H1 (cell line): ENCODE measurements at places on chromosomes 13 and 19.

DNA sequence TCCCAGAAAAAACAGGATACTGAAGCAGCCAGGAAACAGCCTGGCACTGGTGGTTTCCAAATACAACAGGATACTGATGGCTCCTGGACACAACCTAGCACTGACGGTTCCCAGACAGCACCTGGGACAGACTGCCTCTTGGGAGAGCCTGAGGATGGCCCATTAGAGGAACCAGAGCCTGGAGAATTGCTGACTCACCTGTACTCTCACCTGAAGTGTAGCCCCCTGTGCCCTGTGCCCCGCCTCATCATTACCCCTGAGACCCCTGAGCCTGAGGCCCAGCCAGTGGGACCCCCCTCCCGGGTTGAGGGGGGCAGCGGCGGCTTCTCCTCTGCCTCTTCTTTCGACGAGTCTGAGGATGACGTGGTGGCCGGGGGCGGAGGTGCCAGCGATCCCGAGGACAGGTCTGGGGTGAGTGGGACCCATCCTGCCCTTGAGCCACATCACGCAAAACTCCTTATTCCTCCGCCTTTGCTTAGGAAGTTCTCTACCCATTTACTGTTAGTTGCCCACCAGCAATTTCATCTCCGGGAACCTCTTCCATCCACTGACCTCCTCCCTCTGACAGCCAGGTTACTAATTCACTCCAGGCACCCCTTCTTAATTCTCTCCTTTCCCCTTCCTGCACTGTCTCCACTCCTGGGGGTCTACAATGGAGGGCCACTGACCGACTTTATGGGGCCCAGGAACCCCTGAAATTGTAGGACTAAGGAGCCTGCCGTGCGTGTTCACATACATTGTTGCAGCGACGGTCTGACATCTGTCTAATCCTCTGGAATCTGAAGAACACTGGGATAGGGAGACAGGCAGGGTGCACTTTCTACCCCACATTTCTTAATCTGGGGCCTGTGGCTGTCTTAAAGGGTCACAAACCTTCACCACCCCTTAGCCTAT, 1.2 kb downstream of the ITPKC start:
- no peak for DNase-seq

- DNase-seq: no peak
Measured at GRCh38 chr13:37485756-37486155, 112.8 kb downstream of the POSTN start.

DNA sequence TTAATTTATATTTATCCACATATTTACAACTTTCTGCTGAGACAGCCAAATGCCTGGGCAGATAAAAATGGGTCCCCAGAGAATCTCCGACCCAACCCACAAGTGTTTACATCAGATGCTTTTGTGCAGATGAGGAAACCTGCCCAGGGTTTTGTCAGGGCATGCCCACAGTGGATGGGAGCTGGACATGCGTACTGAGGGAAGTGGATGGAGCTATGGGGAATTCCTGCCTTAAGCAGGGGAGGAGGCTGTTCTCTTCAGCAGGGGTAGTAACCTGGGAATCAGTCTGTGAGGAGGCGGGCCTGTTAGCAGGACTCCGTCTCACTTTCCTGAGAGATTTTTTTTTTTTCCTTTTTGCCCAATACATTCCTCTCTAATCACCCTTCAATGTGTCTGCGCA, 122.9 kb downstream of the RFC3 start:
- DNase-seq: no peak

DNA sequence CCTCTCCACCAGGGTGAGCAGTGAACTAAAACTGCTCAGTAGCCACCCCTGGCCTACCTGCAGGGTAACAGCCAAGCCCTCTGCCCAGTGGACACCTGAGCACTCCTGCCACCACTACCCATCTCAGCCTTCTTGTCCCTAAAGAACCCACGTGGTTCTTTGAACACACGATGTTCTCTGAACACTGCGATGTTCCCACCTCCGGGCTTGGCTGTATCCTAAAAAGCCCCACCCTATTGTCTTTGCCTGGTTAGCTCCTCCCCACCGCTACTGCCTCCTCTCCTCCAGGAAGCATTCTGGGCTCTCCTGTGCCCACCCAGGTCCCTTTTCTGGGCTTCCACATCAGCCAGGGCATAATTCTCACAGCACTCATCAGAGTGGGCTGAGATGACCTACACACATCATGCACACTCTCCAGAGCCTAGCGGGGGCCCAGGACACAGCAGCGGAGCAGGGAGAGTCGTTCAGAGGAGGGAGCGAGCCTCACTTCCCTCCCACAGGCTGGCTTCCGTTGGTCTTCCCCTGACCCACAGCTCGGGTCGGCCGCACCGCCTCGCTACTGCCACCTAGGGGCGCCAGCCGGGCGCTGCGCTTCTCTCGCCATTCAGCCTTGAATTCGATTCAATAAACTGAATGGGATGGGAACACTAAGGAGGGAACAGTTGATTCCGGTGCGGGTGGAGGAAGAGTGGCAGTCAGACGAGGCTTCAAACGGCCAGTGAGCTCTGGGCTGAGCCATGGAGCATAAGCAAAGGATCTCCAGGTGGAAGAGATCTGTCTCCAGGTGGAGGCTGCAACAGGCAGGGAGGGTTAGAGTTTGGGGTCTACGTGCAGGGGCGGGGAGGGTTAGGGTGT, 3.2 kb downstream of the ELAVL1 start:
- peak; percentile 99 for DNase-seq

DNA sequence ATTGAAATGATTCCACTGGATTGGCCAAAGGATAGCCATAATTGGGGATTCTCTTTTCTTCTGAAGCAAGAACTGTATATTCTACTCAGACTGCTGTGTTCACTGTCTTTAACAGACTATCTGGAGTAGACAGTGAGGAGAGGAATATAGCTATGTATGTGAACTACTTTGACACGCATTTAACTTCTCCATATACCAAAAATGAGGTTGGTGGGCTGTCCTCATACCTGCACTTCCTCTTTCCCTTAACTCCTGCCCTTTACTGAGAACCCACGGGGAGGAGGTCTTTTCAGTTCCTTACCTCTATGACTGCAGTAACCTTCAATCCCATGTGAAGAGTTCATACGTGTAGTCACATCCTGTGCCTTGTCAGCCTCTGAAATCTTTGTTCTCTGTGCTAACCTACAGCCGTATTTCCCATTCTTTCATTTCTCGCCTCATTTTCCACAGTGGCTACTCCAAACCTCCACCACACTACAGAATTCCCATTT, 305.8 kb downstream of the MTUS2 start:
- no peak for DNase-seq

DNA sequence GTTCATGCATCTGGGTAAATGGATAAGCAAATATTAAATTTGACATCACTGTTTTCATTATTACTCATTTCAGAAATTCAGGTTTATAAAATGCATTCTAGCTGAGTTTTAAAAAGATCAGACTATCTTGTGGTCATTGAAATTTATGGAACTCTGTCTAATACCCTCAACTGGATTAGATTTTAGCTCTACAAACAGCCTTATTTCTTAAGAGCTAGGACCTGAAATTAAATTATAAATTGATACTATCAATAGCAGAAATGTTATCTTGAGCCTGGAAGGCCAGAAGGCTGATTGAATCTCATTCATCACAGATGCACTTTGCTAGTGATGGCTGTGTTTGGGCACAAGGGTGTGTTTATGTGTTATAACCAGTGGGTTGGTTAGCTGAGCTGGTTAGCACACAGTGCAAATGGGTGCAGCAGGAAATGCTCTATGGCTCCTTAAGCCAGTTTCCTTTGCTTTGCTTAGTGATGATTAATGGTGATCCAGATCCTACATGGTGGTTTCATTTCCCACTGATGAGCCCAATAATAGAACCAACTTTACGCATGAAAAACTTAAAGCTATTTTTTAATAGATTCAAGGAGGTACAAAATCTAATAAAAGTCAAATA, 310.8 kb upstream of the KLF12 start:
- DNase-seq: no peak

DNA sequence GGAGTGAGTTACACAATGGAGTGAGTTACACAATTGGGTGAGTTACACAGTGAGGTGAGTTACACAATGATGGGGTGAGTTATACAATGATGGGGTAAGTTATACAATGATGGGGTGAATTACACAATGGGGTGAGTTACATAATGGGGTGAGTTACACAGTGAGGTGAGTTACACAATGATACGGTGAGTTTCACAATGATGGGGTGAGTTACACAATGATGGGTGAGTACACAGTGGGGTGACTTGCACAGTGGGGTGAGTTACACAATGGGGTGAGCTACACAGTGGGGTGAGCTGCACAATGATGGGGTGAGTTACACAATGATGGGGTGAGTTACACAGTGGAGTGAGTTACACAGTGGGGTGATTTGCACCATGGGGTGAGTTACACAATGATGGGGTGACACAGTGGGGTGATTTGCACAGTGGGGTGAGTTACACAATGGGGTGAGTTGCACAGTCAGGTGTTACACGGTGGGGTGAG, 52.5 kb upstream of the GAS6 start:
- DNase-seq: no peak

GRCh38 chr13:44437356-44438233, 64.0 kb downstream of the SERP2 start:
- DNase-seq: no peak

GRCh38 chr13:52599037-52599847, 43.0 kb upstream of the HNRNPA1L2 start:
- DNase-seq: no peak

- no peak for DNase-seq
Measured at GRCh38 chr13:47241446-47241845, 344.6 kb upstream of the HTR2A start.

- DNase-seq: no peak
Measured at GRCh38 chr19:47310819-47311218, 1.2 kb downstream of the C5AR1 start.

DNA sequence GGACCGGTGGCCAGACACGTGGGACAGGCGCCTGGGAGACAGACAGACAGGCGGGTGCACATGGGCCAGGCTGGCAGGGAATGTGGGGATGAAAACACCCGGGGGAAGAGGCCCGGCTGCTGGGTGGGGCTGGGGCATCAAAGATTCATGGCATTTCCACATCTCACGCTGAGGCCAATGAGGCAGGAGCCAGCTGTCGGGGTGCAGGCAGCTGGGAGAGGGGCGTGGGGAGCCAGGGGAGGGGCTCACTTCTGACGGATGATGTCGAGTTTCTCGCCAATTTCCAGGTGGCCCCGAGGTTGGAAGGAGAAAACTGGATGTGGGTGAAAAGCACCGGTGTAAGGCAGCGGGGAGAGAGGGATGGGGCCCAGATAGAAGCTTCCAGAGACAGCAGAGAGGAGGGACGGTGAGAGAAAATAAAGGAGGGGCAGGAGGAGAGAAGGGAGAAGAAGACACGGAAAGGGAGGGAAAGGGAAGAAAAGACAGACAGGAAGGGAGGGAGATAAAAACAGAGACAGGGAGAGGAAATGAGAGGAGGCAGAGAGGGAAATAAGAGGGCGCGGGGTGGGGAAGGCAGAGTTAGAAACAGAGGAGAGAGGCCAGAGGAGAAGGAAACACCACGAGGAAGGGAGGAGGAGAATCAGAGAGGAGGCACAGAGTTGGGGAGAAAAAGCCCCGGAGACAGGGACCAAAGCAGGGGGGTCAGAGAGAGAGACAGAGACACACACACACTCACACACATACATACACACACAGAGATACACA, 8.0 kb upstream of the CCER2 start:
- DNase-seq: no peak

DNA sequence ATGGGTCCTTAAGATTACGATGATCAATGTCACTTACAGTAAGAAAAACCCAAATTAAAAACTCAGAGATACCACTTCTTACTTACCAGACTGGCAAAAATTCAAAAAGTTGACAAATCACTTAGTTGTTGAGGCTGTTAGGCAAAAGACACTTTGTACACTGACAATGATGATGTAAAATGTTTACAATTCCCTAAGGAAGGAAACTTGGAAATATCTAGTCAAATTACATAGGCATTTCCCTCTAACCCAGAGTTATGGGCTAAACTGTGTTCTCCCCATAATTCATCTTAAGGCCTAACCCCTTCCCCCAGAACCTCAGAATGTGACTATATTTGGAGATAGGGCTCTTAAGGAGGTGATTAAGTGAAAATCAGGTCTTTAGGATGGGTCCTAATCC, 12.0 kb downstream of the TGDS start:
- DNase-seq: no peak

GRCh38 chr13:71515744-71516038, 351.3 kb downstream of the DACH1 start:
- no peak for DNase-seq

DNA sequence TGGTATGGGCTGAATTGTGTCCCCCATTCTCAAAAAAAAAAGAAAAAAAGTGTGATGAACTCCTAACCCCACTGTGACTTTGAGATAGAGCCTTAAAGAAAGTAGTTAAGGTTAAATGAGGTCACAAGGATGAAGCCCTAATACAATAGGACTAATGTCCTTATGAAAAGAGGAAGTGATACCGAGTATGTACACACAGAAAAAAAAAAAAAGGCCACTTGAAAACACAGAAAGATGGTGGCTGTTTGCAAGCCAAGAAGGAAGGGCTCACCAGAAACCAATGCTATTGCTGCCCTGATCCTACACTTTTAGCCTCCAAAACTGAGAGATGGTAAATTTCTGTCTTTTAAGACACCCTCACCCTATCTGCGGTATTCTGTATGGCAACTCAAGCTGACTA, 955.6 kb downstream of the PCDH17 start:
- no peak for DNase-seq

- peak; percentile 49 for DNase-seq
Measured at GRCh38 chr13:71979616-71980015, 112.6 kb upstream of the DACH1 start.

GRCh38 chr13:38703255-38703654, 16.4 kb downstream of the FREM2 start:
- no peak for DNase-seq

DNA sequence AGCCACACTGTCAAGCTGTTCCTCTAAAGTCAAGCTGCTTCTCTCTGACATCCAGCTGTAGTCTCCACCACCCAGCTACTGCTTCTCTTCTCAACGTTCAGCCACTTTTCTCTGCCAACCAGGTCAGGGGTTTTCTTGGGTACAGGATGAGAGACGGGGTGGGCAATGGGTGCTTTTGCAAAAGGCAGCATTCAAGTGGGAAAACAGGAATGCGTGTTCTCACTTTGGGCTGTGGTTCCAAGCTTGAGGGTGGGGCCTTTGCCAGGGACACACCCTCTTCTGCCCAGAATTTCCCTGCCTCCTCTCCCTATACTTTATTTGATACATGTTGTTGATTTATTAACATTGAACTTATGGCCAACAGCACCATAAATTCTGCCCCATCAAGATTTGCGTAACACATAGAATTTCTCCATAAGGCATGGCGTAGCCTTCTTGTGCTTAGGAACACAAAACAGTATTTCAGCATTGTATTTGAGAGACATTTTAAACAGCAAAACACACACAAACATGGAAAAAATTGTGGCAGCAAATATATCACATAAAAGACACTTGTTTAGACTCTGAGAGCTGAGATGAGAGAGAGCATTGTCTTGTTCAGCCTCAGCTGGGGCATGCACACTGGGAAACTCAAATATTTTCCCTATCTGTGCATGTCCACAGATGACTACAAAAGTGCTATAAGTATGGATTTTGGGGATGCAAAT, 392.8 kb downstream of the SLITRK6 start:
- no peak for DNase-seq

DNA sequence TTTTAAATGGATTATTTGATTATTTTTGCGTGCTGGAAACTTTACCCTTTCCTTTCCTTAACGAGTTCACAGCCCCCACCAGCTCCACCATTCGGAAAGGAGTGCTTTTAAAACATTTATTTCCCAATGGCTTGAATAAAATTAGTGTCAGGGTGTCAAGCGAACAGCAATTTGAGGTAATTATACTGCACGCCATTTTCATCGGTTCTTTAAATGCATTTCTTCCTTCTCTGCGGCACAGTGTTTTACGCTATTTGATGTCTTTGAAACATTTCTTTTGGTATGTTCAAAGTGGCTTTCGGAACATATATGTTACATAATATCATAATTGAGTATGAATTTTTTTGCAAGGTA, 309 bp upstream of the SLITRK1 start:
- no peak for DNase-seq

GRCh38 chr19:3785451-3785937, 687 bp downstream of the MATK start:
- no peak for DNase-seq
